AML-193 (cell line): ENCODE measurements at places on chromosomes 7 and 10.

DNA sequence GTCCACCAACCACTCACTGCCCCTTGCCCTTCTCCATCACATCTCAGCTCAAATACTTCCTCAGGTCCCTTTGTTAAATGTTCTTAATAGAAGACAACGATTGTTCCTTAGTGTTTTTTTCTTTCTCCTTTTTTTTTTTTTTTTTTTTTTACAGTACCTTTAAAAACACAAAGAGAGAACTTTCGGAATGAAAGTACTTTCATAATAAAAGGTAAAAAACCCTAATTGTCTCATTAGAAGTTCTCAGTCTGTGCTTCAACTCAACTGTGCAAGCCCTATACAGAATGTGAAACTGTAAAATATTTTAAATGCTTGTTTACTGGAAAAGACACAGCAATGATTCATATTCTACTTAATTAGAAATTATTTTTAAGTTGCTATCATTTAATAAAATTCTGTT lies 29.4 kb downstream of the TSPAN12 start:
- DNase-seq: no peak

DNA sequence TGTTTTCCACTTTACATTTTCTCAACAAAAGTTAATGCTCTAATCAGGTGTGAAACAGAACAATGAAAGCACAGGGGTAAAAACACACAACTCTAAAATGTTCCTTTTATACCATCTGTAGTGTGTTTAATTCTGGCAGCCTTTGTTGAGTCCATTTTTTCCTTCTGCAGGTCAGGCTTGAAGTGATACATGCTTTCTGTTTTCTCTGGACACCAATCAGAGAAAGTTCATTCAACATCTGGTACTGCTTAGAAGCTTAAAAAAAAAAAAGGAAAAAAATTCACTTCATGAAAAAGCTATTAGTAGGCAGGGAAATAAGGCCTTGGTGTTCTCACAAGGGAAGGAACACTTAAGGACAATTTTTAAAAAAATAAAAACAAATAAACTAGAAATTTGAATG lies 231.3 kb upstream of the RHOBTB1 start:
- no peak for DNase-seq

- no peak for DNase-seq
These were observed 123.1 kb upstream of the MACROH2A2 start for GRCh38 chr10:69929575-69929974.

GRCh38 chr10:83965473-83965872 lies 173.8 kb upstream of the GHITM start:
- no peak for DNase-seq

GRCh38 chr10:48306870-48307710 lies 613 bp downstream of the MAPK8 start:
- DNase-seq: no peak

GRCh38 chr10:29343607-29344038 lies 54.8 kb downstream of the LYZL1 start:
- DNase-seq: no peak

- DNase-seq: no peak
These were observed 184.1 kb downstream of the RELN start for GRCh38 chr7:103805346-103805745.

DNA sequence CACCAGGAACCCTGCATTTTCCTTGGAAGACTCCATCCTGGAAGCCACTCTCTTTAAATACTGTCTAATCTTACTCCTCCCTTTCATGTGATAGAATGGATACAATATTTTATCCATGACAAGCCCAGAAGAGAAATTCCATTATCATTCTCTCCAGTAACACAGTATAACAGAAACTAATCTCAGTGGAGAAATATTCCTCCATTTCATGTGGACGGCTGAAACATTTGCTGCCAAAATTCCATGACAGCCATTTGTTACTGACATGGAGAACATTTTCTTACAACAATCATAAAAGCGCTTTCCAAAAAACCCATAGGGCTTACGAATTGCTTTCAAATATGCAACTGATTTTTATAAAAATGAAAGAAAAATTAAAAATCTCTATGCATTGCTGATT lies 392.8 kb upstream of the KLF6 start:
- no peak for DNase-seq

DNA sequence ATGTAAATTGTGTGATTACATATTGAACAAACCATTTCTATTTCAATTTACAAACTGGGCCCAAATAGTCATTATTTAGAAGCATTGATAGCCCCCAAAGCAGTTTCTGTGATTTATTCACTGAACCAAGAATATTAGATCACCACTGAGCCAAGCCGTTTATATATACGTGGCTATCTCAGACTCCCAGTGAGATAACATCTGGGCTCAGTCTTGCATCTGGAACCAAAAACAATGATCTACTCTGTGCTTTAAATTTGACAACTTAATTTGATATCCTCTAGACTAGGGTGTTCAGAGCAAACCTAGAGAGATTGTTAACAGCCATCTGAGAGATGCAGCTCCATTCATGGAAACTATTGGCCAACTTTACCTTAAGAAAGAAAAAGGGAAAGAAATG lies 41.4 kb upstream of the BTBD16 start:
- no peak for DNase-seq

DNA sequence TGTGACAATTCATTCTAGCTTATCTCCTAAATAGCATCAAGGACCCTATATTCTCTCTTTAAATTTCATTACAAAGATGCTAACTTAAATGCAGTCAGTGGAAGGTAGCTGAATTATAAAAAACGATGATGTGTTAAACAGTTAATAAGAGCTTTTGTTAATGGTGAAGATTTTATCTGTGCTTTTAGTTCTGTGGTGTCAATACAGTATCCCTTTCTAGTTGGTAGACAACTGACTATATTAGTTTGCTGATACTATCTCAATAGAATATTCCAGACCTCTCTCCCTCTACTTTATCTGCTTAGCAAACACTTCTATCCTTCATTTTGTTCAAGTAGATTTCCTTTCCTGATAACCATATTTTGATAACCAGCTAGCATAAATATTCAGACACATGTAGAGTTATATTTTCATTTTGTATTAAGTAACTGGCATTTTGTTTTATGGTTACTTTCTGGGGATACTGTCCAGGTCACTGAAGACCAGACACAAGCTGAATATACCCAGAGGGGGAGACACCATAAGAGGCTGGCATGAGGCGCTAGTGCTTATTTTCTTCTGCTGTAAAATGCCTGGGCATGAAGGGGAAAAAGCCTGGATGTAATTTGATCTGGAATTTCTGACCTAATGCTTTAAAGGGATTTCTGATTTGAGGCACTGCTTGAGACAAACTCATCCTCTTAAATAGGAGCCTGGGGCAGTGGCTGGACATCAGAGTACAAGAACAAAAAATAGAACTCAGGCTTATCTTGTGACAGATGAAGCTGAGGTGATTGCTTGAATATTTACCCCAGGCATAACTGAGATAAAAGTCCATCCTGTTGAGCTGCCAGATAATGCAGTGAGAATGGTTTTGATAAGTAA lies 197.5 kb downstream of the MALRD1 start:
- DNase-seq: no peak

DNA sequence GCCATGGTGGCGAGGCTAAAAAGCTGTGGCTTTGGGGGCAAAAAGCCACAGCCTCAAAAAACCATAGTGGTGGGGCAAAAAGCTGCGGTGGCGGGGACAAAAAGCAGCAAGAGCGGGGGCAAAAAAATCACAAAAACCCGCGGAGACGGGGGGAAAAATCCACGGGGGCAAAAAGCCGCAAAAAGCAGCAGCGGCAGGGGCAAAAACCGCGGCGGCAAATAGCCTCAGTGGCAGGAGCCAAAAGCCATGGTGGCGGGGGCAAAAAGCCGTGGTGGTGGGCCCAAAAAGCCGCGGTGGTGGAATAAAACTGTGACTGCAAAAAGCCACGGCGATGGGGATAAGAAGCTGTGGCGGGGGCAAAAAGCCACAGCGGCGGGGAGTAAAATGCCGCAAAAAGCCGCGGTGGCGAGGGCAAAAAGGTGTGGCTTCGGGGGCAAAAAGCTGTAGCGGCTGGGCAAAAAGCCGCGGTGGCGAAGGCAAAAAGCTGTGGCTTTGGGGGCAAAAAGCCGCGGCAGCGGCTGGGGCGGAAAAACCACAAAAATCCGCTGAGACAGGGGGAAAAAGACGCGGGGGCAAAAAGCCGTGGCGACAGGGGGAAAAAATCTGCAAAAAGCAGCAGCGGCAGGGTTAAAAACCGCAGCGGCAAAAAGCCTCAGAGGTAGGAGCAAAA lies 526.6 kb downstream of the ZNF33B start:
- no peak for DNase-seq

- DNase-seq: no peak
These were observed 161.2 kb downstream of the DNAJB6 start for GRCh38 chr7:157497744-157498651.

DNA sequence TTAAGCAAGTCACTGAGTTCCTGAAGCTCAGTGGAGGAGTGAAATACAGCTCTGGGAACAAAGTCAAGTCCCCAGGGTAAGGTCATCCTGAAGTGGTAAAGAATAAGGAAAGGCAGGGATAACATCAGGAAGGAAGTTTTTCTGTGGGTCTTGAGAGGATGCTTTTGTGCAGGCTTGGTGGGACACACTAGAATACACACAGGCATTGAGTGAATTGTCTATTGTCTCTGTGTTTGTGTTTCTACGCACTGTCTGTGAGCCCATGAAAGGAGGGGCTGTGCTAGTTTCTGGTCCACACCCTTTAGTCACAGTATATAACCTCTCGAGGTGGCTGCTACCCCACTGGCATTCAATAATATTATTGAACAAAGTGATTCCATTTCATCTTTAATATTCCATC lies 95.8 kb upstream of the ABCB5 start:
- no peak for DNase-seq

DNA sequence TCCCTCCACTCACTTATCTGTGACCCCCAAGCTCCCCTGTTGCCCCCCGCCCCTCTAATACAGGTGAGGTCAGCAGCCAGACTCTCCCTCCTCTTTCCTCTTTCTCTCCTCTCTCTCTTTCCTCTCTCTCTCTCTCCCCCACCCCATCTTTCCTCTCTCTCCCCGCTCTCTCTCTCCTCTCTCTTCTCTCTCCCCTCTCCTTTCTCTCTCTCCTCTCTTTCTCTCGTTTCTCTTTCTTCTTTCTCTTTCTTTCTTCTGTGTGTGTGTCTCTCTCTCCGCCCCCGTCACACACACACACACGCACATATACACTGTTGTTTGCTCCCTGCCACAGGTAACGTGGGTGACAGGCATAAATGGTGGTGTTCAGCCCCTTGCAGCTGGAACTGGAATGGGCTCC lies 37.2 kb upstream of the PSMG3 start:
- DNase-seq: no peak

DNA sequence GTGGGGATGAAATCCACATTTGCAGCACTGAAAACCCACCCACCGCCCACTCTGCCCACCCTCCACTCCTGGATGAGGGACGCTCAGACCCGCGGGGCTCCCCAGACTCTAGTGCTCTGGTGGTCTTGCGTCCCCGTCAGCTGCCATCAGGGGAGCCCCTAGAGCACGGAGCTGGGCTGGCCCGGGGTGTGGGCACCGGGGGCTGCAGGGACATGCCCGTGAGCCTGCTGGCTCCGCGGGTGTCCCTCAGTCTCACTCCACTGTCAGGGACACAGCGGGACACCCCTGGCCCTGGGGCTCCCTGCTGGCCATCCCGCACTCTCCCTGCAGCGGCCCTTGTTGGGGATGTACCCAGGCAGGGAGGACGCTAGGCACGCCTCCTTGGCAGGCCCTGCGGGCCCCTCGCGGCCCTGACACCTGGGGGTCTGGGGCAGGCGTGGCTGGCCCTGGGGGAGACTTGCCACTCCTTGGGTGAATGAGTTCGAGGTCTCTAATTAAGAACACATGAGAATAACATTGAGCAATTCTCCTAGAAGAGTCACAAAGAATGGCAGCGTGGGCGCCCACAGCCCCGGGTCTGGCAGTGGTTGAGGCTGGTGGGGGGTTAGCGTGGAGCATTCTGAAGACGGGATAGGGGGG lies 64.2 kb downstream of the CFAP46 start:
- no peak for DNase-seq

- DNase-seq: no peak
These were observed 41.4 kb downstream of the ZMYND11 start for GRCh38 chr10:176677-177076.

DNA sequence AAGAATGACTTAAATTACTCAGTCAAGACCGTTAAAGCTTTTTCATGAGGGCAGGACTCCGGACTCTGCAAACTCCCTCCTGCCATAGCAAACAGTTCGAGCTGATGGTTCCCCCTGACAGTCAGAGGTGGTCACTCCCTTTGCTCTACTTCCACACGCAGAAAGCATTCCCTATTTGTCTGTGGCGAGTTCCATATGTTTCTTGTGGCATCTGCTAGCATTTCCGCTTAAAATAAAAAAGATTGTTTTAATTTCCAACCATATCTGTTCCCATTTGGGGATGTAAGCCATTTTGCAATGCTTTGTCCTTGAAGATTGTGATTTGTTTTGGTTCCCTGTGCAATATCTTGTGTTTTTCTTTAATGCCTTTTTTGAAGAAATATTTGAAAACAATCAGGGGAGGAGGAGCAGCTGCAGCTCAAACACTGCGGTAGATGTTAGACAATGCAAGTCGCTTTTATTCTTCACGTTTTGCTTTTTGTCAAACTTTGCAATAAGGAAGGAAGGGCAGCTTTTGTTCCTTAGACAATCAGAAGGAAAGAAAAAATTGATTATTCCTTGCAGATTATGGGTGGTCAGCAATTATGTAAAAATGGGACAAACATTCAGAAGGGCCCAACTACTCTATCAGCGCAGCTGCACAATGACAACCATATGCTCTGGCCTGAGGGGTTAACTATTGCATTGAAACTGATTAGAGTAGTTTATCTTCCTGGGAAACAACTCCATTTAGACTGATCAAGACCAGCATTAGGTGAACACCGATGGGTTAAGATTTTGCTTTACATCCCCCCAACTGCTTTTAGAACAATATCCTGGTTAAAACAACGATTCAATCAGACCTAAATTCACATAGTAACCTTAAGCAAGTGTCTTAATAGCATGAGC lies 425.8 kb upstream of the NRP1 start:
- DNase-seq: no peak
